ENCODE measurements at places on chromosomes 16 and 17.

GRCh38 chr16:49929626-49930025 is 73.7 kb upstream of the ZNF423 start:
- DNase-seq: no peak

- DNase-seq: peak; percentile 46
Measured at GRCh38 chr16:57138281-57138935, 46.0 kb downstream of the CPNE2 start.

DNA sequence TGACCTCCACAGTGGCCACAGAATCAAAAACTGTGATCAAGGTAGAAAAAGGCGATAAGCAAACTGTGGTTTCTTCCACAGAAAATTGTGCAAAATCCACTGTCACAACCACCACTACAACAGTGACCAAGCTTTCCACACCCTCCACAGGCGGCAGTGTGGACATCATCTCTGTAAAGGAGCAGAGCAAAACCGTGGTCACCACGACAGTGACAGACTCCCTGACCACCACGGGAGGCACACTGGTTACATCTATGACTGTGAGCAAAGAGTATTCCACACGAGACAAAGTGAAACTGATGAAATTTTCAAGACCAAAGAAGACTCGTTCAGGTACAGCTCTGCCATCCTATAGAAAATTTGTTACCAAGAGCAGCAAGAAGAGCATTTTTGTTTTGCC is 83.6 kb downstream of the C17orf58 start:
- no peak for DNase-seq

DNA sequence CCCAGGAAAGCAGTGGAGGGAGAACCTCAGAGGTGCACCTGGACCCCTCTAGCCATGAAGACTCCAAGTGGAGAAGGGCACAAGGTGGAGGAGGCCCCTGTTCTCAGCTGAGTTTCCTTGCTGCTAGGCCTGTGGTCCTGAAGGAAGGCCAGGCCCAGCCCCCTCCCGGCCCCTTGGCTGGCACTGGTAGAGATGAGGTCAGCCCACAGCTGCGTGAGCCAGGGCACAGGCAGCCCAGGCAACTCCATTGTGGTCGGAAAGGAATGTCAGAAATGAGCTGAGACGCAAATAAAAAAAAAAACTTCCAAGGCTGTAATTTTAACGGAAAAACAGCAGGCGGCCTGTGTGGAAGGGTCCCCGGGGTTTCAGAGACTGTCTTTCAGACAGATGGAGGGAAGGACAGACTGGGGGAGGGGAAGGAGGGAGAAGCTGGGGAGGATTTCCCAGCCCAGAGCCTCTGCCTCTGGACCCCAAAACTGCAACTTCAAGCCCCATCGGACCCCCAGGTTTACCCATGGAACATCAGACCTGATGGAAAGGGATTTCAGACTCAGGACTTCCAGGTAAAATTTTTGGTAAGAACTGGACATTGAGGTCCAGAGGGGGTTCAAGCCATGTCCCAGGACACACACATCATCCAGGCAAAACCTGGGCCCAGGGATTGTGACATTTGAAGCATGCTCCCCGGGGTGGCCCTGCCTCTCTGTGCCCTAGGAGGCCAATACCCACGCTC is 25.6 kb upstream of the MRPS23 start:
- no peak for DNase-seq

DNA sequence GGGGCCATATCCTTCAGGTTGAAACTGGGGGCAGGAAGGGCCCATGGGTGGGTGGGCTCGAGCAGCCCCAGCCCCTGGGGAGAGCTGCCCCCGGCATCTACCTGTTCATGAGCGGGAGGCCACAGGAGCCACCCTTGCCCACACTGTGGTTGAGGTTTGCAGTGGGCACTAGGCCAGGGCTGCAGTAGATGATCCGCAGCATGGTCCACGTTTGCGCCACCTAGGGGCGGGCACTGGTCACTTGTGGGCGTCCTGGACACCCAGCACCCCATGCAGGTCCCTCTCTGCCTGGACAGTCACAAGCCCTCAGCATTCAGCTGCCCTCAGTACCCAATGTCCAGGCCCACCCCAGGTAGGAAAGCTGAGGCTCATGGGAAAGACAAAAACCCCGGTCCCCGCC is 1.8 kb upstream of the JMJD8 start:
- DNase-seq: no peak

DNA sequence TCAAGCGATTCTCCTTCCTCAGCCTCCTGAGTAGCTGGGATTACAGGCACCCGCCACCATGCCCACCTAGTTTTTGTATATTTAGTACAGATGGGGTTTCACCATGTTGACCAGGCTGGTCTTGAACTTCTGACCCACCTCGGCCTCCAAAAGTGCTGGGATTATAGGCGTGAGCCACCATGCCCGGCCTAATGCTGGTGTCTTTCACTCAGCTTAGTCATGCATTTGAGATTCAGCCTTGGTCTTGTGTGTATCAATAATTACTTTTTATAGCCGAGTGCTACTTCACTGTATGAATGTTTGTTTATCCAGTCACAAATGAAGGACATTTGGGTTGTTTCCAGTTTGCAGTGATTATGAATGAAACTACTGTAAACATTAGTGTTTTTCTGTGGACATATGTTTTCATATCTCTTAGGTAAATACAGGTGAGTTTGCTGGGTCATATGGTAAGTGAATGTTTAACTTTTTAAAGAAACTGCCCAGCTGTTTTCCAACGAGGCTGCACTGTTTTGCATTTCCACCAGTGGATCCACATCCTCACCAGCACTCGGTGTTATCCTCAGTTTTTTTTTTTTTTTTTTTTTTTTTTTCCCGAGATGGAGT is 11.0 kb upstream of the PLCG2 start:
- DNase-seq: no peak

DNA sequence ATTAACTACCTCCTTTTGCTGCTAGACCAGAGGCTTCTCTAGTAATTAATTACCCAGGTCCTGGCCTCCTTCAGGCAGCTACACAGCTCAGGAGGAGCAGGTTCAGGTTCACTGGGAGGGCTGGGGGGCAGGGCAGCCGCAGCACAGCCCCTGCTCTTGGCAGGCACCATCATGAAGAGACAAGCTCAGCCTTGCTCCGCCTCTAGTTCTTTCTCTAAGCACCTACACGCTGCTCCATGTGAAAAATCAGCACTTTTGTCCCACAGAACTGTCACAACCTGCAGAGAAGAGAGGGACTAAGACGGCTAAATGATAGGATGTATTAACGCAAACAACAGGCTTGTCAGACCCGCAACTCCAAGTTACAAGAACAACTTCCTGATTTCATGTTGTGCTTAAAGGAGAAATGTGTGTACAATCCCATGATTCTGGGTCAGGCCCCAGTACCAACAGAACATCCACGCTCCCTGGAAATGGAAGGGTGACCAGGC is 53.4 kb downstream of the GRB2 start:
- DNase-seq: no peak

GRCh38 chr16:17295948-17296347 is 174.8 kb downstream of the XYLT1 start:
- DNase-seq: no peak

- no peak for DNase-seq
Measured at GRCh38 chr17:29176558-29177351, 3.4 kb downstream of the MYO18A start.

DNA sequence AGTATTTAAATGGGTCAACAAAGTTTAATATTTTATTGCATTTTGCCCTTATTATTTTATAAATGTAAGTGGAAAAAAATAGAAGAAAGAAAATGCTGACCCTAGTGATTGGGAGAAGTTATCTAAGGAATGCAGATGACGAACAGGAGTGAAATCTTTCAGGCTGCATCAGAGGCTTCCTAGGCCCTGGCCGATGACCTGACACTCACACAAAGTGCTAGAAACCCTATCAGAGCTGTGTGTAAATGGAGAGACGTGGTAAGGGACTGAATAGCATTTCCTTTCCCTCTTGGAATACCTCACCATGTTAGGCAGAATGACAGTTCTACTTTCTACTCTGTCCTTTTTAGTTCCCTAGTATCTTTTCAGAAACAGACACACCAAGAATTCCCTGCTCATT is 44.9 kb upstream of the CNEP1R1 start:
- no peak for DNase-seq

DNA sequence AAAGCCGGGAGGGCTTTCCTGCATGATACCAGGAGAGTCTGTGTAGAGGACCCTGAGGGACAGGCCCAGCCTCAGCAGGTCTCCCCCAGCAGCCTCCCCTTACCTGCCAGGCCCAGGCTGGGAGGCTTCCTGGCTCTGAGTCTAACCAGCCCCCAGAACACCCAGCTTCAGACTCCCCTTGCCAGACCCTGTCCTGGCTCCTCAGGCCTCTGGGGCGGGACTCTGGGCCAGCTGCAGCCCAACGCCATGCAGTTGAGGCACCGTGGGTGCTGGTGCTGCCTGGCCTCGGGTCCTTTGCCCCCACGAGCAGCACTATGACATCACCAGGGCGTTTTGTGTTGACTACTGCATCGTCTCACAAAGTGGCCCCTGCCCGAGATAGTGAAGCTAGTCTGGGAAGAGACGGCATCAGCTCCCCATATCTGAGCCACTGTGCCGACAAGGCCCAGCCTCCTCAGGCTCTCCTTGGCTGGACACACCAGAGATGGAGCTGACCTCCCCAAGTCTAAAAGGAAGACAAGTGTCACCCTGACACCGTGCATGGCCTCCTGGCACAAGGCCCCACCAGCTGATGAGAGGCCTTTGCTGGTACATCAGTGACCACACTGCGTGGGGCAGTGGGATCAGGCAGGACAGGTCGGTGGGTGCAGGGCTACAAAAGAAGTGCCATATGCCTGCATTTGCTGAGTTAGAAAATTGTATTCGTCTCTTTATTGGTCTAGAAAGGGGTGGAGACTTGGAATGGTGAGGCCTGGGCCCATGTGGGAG is 10.6 kb downstream of the ALDH3A1 start:
- no peak for DNase-seq

DNA sequence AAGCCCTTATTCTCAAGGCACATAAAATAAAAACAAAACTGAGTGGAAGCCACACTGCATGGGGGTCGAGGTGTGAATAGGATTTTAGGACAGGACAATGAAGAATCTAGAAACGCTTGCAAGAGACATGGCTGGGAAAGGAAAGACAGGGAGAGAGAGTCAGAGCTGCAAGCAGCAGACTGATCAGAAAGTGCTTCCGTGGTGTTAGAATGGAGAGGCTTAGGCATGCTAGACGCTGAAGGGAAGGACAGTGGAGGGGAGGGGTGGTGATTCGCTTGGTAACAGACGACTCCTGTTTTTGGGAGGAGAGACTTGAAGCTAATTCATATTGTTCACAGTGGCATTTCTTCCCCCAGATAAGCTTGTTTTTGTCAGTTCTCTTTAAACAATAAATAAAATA is 173.5 kb downstream of the AIPL1 start:
- DNase-seq: no peak

GRCh38 chr17:68011199-68011665 is 15.0 kb upstream of the C17orf58 start:
- peak; percentile 47 for DNase-seq

DNA sequence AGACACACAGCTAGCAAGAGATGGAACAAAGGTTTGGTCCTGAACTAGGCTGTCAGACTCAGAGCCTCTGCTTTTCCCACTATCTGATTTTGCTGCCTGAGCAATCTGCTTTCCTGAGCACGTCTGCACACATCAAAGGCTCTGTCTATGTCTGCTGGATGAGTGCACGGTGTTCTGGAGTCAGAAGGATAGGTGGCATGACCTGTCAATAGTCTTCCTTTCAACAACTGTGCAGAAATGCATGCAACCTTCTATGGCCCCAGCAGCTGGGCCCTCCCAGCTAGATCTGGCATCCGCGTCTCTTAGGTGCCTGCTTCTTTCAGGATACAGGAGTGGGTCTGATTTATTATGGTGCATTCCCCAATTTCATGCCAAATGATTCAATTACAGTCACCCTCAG is 138.3 kb downstream of the UTP18 start:
- no peak for DNase-seq

DNA sequence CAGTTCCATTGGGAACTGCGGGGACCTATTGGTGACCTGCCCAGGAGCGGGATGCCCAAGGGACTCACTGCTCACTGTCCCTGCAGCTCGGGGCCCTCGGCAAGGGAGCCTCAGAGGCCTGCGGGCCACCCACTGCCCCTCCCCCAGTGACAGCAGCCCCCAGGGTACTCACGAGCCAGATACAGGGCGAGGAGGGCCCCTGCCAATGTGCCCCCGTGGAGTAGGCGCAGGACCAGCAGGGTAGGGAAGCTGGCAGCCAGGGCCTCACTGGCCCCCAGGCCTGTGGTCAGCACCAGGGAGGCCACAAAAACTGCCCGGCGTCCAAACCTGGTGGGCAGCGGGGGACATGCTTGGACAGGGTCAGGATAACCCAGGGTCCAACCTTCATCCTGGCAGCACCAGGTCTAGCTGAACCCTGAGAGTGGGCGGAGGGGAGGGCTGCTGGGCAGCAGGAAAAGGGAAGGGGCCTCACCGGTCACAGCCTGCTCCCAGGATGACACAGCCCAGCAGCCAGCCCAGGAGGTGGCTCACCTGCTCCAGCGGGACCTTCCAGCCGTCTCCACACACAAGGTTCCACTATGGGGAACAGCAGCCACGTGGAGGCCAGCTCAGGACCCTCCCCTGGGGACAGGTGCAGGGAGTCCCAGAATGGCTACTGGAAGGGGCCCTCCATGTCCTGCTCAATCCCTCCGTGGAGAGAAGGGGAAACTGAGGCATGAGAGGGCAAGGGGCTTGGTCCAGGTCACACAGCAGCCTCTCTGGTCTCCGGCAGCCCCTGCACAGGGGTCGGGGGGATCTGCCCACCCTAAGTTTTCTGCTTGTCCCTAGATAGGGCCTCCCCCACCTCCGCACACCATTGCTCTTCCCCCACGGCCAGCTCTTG is 855 bp downstream of the SLC22A31 start:
- DNase-seq: no peak
